NCI-H2171 treated with DMSO at 0.1 percent for 48 hours (cell line): ENCODE measurements at places on chromosomes 4 and X.
A peak's percentile ranks its signal among the peaks of the same experiment; 100 is the strongest.

GRCh38 chr4:161540265-161540664, 623.5 kb downstream of the FSTL5 start:
- no peak for DNase-seq

DNA sequence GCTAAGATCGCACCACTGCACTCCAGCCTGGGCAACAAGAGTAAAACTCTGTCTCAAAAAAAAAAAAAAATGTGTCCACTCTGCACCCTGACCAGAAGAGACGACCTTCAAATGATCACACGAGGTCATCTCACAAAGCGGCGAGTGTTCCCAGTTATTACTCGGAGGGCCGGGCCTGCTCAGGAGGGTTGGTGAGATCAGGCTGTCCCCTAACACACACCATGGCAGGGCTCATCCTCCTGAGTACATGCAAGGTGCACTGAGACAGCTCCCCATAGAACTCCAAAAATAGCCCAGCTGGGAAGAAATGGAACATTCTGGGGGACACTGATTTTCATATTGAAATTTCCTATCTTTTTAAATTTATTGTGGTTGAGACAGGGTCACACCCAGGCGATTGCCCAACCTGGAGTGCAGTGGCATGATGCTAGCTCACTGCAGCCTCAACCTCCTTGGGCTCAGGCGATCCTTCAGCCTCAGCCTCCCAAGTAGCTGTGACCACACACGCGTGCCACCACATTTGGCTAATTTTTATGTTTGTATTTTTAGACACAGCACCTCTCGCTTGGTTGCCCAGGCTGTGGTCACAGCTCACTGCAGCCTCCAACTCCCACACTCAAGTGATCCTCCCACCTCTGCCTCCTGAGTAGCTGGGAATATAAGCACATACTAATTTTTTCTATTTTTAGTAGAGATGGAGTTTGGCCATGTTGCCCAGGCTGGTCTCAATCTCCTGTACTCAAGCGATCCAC, 51.5 kb downstream of the DHRSX start:
- DNase-seq, result no peak

DNA sequence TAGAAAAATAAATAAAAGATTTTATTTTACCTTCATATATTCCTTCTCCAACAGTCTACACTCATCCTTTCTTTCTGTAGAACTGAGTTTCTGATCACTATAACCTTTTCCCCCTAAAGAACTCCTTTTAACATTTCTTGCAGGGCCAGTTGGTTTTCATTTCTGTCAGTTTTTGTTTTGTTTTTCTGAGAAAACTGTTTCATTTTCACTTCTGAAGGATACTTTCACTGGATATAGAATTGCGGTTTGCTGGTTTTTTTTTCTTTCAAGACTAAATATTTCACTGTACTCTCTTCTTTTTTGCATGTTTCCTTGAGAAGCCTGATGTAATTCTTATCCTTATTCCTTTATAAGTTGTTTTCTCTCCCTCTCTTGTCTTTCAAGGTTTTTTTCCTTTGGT, 90.4 kb upstream of the EOLA2 start:
- no peak for DNase-seq

DNA sequence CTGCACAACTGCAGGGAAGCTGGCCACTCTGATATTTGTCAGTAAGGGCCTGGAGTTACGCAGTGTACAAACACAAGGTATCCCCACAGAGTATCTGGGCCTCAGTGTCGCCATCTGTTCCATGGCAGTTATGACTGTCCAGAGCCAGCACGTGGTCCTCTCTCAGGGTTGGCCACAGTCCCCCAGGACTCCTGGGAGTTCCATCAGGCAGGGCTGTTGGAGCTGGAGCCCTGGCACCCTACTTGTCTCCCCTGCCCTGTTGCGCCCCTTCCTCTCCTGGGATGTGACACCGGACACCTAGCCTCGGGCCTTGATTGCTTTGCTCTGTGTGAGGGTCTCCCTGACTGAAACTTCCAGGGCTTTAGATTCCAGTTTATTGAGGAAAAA, 8.4 kb downstream of the HTRA3 start:
- DNase-seq, result no peak

DNA sequence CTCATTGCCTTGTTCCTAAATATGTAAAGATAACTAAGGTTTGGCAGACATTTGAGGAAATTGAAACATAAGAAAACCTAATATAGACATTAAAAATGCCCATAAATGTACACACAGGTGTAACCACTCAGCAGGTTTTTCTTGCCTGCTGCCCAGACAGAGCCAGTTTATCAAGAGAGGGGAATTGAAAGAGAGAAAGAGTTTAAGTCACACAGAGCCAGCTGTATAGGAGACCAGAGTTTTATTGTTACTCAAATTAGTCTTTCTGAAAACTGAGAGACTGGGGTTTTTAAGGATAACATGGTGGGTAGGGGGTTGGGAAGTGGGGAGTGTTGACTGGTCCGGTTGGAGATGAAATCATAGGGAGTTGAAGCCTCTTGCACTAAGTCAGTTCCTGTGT, 119.0 kb downstream of the CFAP299 start:
- no peak for DNase-seq

- DNase-seq, result no peak
Observed at GRCh38 chr4:8188085-8188484, 11.0 kb upstream of the SH3TC1 start.

DNA sequence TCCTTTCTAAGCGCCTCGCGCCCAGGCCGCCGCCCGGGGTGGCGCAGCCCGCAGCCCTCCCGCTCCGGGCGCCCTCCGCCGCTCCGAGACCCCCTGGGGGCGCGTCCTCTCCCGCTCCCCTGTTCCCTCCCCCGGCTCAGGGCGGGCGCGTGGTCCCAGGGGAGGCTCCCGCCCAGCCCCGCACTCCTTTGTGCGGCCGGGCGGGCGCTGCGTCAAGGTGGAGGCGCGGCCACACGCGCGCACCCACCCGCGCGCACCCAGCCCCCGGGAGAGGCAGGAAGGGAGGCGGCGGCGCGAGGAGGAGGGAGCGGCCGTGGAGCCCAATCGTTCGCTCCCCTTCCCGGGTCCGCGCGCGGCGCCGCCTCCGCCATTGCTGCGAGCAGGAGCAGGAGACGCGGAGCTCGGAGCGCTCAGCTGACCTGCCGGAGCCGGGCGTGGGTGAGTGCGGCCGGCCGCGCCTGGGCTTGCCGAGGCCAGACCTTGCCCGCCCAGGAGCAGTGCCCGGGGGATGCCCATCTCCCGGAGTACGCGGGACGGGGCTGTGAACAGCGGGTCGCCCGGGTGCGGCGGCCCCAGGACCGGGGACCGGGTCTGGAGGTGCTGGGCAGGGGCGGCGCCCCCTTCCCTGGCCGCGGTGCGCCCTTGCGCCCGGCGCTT, at the start of gene NSG1:
NSG1 (plus strand) TSS at position 367 of the 657 bp plus-strand sequence. CDS start 528 bp downstream, outside the sequence.
- peak; percentile 5 for DNase-seq
